ENCODE measurements at places on chromosomes 7 and 10.

DNA sequence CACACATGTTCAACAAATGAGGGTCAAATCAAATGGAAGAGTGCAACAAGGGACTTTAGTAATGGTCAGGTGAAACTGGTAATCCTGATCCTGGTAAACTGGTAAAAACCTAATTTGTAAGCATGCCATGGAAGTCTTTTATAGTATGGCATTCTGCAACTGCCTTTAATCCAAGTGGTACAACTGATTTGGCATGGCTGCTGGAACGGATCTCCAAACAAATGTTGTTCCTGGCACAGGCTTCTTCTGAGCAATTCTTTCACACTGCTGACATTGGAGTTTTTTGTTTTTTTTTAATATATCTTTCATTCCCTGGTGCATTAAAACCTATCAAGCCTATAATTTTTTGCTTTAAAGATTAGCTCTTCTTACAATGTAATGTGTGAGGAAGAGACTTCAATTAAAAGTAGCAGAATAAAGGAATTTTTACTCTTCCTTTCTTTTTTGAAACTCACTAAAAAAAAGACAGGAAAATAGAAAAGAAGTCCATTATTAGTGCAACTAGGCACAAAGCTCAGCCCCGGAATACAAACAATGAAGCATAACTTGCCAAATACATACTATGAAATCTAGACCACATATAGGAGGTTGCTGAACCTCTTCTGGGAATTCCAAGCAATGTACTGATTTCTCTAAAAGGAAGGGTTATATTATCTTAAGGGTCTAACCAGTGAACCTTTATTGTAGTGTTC is 79.3 kb upstream of the OIT3 start:
- no peak for DNase-seq

GRCh38 chr10:81215498-81215897 is 659.5 kb upstream of the NRG3 start:
- no peak for DNase-seq

- DNase-seq, result no peak
Observed at GRCh38 chr10:26384600-26384999, 53.5 kb upstream of the APBB1IP start.

GRCh38 chr10:25999295-25999981 is 65.4 kb downstream of the MYO3A start:
- no peak for DNase-seq

DNA sequence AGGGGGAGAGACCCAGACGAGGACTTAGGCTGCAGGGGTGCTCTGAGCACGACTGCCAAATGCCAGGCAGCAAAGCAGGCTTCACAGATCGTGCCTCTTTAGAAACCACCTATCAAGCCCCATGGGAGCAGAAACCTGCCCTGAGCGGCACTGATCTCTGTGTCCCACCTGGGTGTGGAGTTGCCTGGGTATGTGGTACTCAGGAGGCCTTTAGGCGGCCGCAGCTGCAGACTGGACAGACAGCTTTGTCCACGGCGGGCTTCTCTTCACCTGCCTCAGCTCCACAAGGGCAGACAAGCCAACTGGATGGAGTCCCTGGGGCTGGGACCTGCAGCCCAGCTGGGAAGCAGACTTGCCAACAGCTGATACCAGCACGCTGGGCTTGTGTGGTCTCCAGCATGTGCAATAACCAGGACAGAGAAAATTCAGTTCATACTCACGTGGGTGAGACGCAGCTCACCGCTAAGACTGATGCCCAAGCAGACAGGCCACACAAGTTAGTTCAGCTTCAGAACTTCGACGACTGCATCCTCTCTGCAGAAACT is 163.2 kb downstream of the EBF3 start:
- DNase-seq, result no peak

DNA sequence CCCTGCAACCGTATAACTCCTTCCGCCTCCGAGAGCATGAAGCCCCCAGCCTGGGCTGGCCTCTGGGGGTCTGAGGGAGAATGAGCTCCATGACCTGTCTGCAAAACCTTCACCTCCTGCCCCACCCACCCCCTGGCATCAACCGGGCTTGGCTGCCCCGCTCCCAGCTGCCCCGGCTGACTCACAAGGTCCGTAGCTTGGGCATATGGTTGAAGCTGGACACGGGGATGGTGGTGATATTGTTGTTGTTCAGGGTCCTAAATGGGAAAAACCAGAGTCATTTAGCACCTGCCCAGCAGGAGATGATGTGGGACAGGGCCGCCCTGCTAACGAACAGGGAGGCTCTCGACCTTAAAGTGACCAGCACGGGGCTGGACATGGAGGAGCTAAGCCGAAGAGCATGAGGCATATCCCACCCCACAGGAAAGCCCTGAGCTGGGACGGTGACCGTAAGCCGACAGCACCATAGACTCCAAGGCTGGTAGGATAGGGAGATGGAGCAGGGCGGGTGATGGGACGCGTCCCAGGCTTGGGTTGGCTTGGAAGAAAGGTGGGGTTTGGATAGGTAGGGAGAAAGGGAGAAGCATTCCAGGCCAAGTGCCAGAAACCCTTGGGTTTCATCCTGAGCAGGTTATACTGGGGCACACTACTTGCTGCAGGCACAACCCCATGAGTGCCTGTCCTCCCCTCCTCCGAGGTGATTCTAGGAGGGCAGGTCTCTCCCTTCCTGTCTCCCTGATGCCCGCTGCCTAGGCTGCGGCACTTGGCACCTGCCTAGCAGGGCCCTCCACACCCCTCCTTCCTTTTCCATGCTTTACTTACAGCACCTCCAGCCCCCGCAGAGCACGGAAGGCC is 121.5 kb downstream of the SLIT1 start:
- DNase-seq, result no peak

DNA sequence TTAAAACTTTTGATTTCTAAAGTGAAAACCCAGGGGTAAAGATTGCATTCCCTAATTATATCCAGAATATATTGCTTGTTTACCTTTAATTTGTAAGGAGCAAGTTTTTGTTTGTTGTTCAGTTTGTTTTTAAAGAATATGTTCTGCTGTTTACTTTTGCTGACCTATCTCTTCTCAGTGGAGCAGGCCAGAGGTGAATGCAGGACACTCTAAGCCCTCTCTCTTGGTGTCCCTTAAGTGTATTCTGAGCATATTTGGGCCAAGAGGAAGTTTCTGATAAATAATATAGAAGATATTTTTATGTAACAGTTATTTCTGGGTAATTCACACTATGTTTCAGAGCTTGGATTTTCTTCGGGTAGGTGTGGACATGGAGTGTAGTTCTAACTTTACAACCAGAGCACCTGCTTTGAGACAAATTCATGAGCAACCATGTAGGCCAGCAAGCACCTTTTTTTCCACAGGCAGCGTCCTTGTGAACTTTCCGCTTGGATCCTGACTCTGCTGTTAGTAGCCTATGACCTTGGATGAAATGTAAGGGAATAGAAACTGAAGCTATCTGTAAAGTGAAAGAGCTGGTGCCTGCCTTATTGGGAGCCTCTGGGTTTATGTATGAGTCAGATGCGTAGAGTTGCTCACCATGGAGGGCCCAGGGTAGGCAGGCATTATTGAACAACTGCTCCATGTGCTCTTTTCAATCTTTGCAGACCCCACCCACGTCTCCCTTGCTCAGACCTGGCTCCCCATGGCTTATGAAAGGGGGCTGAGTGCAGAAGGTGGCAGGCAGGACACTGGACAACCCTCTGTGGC is 16.1 kb downstream of the OGDH start:
- no peak for DNase-seq

- no peak for DNase-seq
Observed at GRCh38 chr7:44396496-44396895, 71.1 kb upstream of the CAMK2B start.

DNA sequence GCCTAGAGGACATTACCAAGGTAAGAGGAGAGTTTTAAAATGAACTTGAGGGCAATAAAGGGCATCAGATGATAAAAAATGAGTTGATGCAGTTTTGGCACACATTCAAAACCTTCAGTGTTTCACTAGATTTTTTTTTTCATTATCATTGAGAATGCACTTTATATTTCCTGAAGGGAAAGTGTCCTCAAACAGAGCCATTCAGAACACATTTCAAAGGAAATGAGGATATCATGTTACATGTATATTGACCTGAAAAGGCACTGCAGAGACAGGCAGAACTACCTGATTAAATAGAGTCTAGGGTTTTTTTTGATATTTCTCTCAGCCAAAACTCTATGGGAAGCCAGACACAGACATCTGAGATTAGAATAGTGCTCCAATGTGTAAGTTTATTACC is 454.0 kb downstream of the NEBL start:
- no peak for DNase-seq

DNA sequence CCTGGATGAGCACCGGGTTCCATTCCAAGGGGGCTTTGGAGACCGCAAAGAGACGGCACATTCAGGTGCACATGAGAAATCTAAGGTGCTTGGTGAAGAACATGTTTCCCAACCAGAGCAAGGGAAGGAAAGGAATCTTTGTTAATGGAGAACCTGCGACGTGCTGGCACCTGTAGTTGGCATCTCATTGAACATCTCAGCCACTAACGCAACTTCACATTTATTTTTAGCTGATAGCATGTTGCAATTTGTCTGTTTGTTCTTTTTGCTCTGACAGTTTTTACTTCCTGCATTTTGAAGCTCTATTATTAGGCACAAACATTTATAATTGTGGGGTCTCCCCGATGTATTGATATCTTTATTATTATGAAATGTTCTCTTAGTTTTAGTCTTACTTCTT is 316.7 kb downstream of the TCERG1L start:
- no peak for DNase-seq

- DNase-seq, result no peak
Observed at GRCh38 chr10:118687472-118687871, 67.3 kb downstream of the CACUL1 start.

DNA sequence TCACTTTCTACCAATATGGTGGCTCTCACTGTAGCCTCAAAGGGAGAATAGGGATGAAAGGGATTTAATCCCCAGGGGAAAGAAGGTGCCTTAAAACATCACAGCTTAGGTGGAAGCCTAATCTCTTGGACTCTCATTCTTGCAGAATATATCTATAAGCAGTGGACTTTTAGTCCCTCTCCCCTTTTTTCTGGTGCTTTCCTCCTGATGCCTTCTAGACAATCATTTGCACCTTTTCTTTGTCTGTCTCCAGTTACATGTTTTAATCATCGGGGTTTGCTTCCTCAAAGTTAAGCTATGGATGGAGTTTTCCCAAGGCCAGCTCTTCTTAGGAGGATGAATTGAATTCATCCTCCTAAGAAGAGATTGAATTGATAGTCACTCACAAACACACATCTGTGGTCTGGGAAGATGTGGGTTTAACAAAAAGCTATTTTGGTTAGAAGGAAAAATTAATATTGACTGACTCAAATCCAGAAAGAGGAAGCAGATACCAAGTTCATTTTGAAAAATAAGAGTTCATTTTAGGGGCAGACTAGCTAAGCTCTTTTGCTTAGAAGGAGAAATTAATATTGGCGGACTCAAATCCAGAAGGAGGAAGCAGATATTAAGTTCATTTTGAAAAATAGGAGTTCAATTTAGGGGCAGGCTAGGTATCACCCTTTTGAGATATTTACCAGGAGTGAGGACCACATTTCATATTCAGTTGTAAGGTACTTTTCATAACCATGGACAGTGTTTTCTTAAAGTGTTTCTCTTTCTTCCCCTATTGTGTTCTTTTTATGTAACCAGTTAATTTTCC is 35.2 kb upstream of the PLEKHS1 start:
- no peak for DNase-seq

GRCh38 chr10:74058071-74058470 is 60.2 kb downstream of the VCL start:
- no peak for DNase-seq

GRCh38 chr7:91164506-91164905 is 99.7 kb upstream of the FZD1 start:
- DNase-seq, result no peak

DNA sequence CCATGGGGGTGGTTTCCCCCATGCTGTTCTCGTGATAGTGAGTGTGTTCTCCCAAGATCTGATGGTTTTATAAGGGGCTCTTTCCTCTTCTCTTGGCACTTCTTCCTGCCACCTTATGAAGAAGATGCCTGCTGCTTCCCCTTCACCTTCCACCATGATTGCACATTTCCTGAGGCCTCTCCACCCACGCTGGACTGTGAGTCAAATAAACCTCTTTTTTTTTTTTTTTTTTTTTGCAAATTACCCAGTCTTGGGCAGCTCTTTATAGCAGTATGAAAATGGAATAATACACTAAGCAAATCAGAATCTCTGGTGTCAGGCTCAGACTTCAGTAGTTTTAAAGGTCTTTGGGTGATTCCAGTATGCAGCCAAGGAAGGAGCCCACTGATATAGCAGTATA is 28.2 kb downstream of the TAS2R41 start:
- no peak for DNase-seq

Data from NCI-H1436 treated with DMSO at 0.1 percent for 48 hours (cell line).